ENCODE measurements at places on chromosomes 2 and 18.
A peak's percentile ranks its signal among the peaks of the same experiment; 100 is the strongest.

GRCh38 chr2:46921676-46922448 lies 6.3 kb upstream of the MCFD2 start:
- DNase-seq = no peak

DNA sequence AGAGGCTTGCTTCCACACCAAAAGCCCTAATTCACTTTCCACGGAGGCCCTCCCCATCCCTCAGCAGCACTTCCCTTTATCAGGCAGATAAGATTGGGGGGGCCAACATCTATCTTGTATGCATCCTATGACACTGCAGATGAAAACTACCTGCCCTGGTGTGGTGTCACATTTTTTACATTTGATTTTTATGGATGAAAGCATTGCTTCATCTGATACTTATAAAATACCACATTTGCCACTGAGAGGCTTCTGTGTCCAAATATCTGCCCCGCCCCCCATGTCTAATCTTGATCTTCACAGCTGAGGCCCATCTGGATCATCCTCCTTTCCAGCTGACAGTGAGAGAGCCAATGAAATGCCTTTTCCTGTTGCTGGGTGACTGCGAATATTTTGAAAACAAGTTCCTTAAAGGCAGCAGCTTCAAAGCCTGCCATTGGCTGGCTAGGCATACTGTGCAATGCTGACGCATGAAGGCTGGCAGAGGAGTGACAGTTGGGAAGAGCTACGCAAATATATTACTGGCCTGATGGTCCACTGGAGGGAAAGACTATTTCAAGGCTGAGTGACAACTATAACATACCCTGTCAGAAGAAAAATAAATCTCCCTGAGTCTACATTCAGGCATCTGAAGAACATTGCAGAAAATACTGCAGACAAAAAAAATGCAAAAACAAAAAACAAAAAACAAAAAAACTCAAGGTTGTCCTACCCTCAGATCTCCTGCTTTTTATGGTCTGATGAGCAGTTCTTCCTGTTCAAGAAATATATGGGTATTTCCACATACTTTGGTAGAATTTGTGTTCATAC lies 318.7 kb downstream of the PDE11A start:
- peak; percentile 44 for DNase-seq

DNA sequence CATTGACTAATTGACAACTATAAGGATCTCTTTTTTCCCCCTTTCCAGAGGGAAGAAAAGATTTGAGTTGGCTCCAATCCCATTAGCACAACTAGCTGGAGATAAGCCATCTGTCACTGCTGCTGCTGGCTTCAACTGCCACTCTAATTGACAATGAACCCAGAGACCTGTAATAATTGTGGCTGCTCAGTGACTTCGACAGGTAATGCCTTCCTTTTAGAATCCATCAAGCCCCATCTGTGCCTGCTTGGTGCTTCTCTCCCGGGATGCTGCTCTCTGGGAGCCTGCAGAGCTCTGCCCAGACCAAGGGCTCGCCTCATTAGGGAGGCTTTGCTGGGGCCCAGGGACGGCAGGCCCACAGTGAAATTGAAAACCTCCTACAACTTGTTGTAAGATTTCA lies 376.7 kb upstream of the SOX11 start:
- DNase-seq = no peak

- DNase-seq = no peak
Observed at GRCh38 chr2:96153991-96154431, 8.8 kb upstream of the DUSP2 start.

DNA sequence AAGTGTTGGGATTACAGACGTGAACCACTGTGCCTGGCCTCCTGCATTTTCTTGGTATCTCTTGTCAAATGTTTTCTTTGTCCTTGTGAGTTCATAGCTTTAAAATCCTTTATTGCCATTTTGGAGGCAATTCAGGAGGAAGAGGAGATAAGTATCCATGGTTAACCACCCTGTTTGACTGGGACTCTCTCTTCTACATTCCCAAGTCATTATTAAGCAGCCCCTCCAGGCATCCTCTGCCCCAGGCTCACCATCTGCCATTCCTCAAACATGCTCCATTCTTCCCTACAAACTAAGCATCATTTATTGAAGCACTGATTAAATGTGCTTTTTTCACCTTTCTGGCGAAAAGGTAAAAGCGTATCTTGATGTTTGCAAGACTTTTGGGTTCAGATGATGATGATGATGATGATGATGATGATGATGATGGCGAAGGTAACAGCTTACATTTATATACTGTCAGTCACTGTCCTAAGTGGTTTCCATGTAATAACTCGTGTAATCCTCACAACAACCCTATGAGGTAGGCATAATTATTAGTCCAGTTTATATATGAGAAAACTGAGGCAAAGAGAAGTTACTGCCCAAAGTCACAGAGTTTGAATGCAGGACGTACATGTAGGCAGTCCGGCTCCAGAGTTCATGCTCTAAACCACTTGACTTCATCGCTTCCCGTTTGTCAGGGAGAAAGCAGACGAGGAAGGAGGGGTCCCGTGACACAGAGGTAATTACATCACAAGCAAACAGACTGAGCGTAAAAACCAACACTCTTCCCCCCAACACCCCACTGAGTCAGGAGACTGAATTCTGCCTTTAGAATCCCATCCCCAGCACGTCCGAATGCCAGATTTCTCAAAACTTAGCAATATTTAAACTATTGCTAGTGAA lies 69.7 kb upstream of the ACKR3 start:
- no peak for DNase-seq

DNA sequence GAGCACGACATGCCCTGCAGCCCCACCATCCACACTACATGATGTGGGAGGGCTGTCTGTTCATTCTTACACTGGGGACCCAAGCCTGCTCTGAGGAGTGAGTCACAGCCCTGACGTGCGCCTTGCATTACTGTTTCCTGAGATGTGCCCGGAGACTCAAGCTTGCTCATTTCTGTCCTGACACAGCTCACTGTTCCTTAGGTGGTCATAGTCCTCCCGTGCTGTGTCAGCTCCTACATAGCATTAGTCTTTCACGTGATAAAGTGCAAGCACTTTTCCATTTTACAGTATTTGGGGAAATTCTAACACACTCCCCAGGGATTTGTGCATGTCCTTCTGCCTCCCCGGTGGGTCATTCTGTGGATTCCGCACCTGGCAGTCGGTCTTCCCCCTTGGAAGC lies 46.2 kb upstream of the TRIM43B start:
- DNase-seq = no peak

- DNase-seq = no peak
Observed at GRCh38 chr18:78457011-78457410, 522.6 kb upstream of the SALL3 start.

DNA sequence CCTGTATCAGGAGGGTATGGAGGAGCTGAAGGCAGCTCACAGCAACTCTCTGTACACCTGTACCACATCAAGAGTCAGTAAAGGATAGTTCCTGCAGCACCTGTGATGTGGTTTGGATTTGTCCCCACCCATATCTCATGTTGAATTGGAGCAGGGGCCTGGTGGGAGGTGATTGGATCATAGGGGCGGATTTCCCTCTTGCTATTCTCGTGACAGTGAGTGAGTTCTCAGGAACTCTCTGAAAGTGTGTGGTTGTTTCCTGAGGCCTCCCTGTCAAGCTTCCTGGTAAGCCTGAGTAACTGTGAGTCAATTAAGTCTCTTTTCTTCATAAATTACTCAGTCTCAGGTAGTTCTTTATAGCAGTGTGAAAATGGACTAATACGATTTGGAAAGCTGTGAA lies 28.9 kb downstream of the OSBPL1A start:
- DNase-seq = no peak

- no peak for DNase-seq
Observed at GRCh38 chr2:126828491-126828890, 70.2 kb upstream of the TEX51 start.

DNA sequence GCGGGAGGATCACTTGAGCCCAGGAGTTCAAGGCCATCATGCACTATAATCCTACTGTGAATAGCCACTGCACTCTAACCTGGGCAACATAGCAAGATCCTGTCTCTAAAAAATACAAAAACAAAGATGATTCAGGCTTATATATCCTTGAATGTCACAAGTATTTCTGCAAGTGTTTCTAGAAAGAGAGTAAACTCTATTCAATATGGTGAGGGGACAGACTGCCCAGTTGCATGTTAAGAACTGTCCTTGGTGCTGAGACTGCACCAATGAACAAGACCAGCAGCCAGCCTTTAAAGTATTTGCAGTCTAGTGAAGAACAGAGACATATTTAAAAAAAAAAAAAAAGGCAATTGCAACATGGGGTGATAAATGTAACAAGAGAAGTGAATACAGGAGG lies 16.4 kb downstream of the MAP3K19 start:
- DNase-seq = no peak

DNA sequence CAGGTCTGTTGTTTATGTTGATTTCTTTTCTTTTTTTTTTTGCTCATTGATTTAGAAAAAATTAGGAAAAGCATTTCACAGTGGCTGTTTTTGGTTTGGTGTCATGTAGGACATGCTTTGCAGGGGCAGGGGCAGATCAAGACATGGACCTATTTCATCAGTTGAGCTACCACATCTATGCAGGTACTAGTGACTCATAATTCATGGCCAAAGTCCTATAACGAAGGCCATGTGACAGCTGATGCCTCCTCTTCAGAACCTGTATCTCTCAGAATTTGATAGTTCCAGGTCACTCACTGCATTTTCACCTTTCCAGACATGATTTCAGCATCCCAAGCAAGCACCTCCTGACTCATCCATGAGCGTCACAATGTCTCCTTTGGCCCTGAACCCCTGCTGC lies 195.8 kb downstream of the ALK start:
- DNase-seq = no peak

DNA sequence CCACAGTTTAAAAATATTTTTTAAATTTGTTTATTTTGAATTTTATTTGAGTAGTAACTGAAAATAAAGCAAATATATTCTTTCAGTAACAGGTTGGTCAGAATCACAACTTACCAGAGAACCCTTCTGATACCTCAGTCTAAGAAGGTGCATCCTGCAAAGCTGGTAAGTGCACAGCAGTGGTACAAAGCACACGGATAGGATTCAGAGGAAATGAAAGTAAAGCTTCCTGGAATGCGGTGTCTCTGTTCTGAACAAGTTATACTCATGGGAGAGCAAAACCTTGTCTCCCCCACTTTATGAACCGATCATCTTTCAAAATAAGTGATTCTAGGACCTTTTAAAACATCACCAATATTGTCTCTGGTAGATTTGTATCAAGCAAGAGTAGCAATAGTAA lies 398.3 kb downstream of the TMX3 start:
- no peak for DNase-seq

- no peak for DNase-seq
Observed at GRCh38 chr2:170394641-170395387, 216.9 kb downstream of the MYO3B start.

- no peak for DNase-seq
Observed at GRCh38 chr2:124983595-124983994, 958.5 kb downstream of the CNTNAP5 start.

DNA sequence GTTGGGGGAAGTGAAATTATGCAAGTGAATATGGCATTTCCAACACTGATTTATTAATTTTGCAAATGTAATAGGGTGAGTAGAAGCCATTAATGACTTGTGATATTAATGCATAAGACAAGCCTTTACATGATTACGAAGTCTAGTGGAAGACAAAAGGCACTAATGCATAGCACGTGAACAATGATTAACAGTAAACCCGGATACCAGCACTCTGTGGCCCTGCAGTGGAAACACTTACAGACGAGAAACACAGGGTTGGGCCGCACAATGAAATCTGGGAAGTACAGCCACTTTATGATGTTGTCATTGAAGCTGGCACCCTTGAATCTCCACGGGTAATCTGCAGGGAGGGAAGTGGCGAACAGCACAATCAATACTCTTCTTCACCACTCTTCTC lies 233.4 kb downstream of the NAPG start:
- no peak for DNase-seq

DNA sequence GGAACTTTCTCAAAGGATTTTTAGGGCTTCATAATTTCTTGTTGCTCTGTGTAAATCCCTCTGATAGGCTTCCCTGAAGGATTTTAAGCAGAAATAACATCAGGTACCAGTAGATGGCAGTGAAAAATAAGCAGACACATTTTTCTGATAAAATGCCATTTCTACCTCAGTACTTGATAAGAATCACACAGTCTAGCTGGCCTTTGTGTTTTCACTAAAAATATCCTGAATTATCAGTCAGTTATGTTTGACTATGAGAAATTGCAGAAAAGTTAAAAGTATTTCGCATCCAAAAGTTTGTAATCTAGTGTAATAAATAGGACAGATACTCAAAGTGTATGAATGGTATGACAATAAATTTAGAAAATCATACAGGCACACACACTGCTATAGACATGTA lies 68.7 kb downstream of the DNAJC10 start:
- no peak for DNase-seq

- DNase-seq = no peak
Observed at GRCh38 chr2:52594026-52594425, 1173.6 kb upstream of the CHAC2 start.

- DNase-seq = no peak
Observed at GRCh38 chr2:58834404-58834803, 593.3 kb upstream of the FANCL start.

GRCh38 chr2:10774394-10774793 lies 38.2 kb downstream of the PDIA6 start:
- no peak for DNase-seq

DNA sequence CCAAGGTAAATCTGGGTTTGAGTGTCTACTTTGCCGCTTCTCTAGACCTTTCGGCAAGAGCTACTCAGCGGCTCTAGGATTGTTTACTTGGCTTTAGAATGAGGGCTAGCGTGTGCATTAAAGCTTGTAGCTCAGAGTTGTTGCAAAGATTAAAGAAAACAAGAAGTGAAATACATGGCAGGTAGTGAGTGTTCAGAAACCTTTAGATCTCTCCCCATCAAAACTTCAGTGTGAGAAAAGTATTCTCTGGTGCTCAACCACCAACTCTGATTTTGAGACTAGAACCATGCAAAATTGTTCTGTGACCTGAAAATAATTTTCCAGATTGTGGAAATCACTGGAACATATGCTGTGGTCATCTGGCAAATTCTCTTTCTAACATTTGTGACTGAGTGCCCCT lies 512.0 kb downstream of the CMPK2 start:
- no peak for DNase-seq

DNA sequence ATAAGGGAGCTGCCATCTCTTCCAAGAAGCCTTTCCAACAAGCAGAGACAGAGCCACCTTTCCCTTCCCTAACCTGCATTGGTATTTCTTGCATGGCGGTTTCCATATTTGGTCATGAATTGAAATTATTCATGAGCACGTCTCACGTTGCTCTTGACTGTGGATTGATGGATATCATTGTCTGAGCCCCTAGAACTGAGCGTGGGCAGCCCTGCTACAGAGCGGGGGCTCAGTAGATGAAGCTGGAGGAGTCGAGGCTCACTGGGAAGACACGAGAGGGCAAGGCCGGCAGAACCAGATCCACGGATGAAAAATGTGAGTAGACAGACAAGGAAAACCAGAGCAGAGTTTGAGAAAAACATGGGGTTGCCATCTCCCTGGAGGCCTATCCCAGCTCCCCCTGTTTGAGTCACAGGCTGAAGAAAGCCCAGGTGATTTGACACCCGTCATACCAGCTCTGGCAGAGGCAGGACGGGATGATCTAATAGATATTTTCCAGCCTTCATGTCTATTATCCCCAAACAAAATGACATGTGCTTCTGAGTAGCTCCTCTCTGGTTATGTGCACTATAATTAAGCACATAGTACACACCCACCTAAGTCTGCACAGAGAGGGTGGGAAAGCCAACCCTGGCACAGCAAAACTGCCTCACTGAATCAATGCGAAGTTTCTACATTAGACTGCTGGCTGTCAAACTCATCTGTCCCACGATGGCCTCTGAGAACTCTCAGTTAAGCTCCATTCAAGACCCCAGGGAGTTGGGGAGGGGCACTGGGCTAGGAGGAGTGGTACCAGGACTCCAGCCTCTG lies 363.5 kb upstream of the KLHL29 start:
- no peak for DNase-seq
